A673 (cell line): ENCODE measurements at places on chromosomes 3 and 15.

- DNase-seq = no peak
- H3K27me3 ChIP-seq = no peaks in the 10 kb centered on the region
- H3K27ac ChIP-seq = no peak overlapping the region
- H3K4me3 ChIP-seq = no peak overlapping the region
- H3K36me3 ChIP-seq = no peaks in the 10 kb centered on the region
- peaks cover 38% of the 10 kb centered on the region for H3K4me1 ChIP-seq
These were observed 96.5 kb upstream of the TLE3 start for GRCh38 chr15:70194266-70194665.

DNA sequence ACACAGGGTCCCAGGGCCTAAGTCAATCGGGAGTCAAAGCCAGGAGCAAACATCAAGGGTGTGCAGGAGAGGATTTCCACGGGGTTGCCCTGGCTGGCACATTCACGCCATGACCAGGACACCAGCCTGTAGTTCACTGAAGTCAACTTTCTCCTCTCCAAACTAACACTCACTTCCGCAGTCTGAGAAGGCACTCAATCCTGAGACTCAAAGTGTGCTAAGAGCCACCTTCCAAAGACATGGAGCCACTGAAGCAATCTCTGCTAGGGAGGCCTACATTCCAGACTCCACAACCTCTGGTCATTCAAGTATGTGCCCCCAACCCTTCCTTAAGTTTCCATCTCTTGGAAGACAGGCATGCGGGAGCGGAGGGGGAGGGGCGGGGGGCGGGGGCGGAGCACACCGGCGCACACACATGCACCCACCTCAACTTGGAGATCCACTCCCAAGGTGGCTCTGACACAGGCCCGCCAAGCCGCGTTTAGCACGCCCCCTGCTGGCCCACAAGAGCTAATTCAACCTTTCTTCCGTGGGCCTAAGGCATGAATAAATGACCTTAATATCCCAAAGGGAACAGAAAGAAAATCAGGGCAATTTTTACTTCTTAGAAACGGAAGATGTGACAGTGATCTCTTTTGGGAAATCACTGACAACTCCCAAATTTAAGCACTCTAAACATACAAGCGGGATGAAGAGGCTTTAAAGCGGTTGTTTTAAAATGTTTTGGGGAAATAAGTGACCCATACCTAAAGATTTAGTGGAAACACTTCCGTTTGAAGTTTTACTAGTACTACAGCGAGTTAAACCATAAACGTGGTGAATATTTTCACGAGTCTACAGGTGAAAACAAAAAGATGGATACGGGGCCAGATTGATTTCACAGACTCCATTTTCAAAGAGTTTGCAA is 162.5 kb upstream of the CHRNA7 start:
- DNase-seq = peak; percentile 65
- no peaks in the 10 kb centered on the region for H3K36me3 ChIP-seq
- H3K4me1 ChIP-seq = no peaks in the 10 kb centered on the region
- no peak overlapping the region for H3K27ac ChIP-seq

GRCh38 chr3:109874896-109875708 is 537.8 kb upstream of the DPPA4 start:
- no peaks in the 10 kb centered on the region for H3K27me3 ChIP-seq
- no peak overlapping the region for H3K4me3 ChIP-seq
- H3K27ac ChIP-seq = no peak overlapping the region

GRCh38 chr3:122800031-122800430 is 5.2 kb downstream of the SLC49A4 start:
- H3K27me3 ChIP-seq = no peaks in the 10 kb centered on the region
- H3K27ac ChIP-seq = no peak overlapping the region

GRCh38 chr3:23103764-23104163 is 99.4 kb upstream of the UBE2E2 start:
- no peaks in the 10 kb centered on the region for H3K27me3 ChIP-seq
- no peaks in the 10 kb centered on the region for H3K36me3 ChIP-seq
- no peak overlapping the region for H3K27ac ChIP-seq
- no peak for DNase-seq
- no peaks in the 10 kb centered on the region for H3K4me1 ChIP-seq

DNA sequence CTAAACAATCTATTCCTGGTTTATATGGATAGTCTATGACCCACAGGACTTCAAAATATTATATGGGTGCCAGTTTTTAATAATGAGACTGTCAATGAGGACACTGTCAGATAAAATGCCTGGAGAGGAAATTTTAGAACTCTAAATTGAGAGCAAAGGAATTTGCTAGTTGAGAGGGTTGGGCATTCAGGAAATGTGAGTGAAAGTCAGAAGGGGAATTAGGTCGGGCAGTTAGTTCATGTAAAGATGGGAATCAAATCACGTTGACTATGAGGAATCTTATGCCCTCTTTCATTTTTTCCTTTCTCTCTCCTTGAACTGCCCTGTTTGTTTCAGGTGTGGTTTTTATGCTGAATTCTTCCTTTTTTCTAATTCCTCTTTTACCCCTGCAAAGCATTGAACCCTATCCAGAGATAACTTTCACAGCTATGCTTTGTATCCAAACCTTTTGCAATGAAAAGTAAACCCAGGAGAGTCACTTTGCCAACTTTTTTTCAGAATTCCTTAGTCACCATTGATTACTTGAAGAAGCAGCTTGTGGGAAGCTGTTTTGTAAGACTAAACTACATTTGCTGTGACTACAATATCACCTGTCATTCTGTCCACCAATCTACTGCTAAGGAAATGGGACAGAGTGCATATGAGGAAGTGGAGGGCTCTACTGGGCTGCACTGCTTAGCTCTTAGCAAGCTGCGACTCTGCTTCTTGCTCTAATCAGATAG is 27.8 kb downstream of the CHP1 start:
- H3K4me3 ChIP-seq = no peak overlapping the region
- peaks cover 10% of the 10 kb centered on the region for H3K4me1 ChIP-seq
- no peaks in the 10 kb centered on the region for H3K27me3 ChIP-seq
- DNase-seq = no peak
- peaks cover 8% of the 10 kb centered on the region for H3K36me3 ChIP-seq

DNA sequence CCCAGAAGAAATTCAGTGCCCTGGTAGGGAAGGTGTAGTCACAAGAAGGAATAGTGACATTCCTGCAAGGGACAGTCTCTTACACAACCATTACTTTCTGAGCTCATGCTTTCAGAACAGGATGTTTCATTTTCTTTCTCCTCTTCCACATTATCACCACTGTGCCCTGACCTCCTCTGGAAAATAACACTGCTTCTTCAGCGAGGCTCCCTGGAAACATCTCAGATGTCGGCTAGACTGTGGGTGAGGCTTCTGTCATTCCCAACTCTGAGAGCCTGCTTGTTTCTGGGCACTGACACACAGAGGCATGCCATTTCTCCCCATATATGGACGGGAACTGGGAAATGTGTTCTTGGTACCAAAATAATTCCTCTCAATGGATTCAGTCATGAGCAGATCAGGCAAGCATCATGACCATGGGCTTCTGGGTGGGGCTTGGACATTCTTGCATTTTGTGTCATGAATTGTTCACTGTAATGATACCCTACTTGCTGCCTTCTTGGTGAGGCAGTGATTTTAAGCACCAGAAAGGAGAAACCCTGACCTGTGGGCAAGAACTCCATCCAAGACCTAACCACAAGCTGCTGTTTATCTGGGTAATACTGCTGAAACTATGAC is 14.3 kb upstream of the TNFAIP8L3 start:
- H3K4me3 ChIP-seq = no peak overlapping the region
- no peaks in the 10 kb centered on the region for H3K36me3 ChIP-seq
- no peaks in the 10 kb centered on the region for H3K4me1 ChIP-seq
- H3K27me3 ChIP-seq = peaks cover 32% of the 10 kb centered on the region

GRCh38 chr3:104988496-104988895 is 378.2 kb upstream of the ALCAM start:
- DNase-seq = no peak
- no peak overlapping the region for H3K4me3 ChIP-seq
- H3K27ac ChIP-seq = no peak overlapping the region
- H3K4me1 ChIP-seq = no peaks in the 10 kb centered on the region
- H3K36me3 ChIP-seq = no peaks in the 10 kb centered on the region

GRCh38 chr3:40265181-40265580 is 44.3 kb upstream of the EIF1B start:
- H3K27me3 ChIP-seq = no peaks in the 10 kb centered on the region
- no peak for DNase-seq
- no peaks in the 10 kb centered on the region for H3K4me1 ChIP-seq
- H3K4me3 ChIP-seq = no peak overlapping the region
- no peak overlapping the region for H3K27ac ChIP-seq
- H3K36me3 ChIP-seq = no peaks in the 10 kb centered on the region

DNA sequence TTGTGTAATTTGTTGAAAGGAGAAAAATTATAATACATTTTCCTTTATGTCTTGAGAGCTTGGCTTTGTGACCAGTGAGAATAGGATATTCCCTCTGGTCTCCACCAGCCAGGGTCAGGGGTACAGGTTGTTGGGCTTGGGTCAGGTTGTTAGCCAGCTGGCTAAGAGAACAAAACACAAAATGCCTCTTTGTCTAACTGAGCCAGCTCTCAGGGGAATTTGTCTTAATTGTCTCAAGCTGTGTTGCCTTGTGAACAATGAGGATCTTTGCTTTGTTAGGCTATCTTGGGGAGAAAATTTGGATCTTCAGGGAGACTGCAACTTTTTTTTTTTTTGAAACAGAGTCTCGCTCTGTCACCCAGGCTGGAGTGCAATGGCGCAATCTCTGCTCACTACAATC is 17.7 kb upstream of the GK5 start:
- no peaks in the 10 kb centered on the region for H3K36me3 ChIP-seq
- H3K4me3 ChIP-seq = no peak overlapping the region
- peaks cover 3% of the 10 kb centered on the region for H3K4me1 ChIP-seq
- peak; percentile 27 for DNase-seq
- no peak overlapping the region for H3K27ac ChIP-seq
- no peaks in the 10 kb centered on the region for H3K27me3 ChIP-seq
